ENCODE measurements at places on chromosomes 6 and 20.

DNA sequence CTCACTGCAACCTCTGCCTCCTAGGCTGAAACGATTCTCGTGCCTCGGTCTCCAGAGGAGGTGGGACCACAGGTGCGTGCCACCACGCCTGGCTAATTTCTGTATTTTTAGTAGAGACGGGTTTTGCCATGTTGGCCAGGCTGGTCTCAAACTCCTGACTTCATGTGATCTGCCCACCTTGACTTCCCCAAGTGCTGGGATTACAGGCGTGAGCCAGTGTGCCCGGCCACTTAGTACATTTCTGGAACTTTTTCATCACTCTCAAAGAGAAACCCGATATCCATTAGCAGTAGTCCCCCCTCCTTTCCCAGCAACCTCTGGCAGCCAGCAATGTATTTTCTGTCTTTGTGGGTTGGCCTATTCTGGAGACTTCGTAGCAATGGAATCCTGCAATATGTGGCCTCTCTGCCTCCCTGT lies 109.8 kb downstream of the JARID2 start:
- DNase-seq, result no peak

DNA sequence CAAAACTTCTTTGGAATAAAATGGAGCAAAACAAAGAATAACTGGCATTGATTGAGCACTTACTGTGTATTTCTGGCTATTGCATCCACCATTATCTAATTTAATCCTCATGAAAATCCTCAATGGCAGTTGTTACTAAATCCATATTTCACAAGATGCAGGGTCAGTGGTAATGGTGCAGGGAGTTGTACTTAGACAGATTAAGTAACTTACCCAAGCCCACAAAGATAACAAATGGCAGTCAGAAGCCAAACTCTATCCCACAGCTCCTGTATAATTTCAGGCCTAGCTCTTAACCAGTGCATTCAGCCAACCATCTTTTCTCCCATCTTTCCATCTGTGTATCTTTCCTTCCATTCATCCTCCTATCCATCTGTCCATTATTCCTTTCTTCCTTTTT lies 29.3 kb upstream of the SSTR4 start:
- no peak for DNase-seq

DNA sequence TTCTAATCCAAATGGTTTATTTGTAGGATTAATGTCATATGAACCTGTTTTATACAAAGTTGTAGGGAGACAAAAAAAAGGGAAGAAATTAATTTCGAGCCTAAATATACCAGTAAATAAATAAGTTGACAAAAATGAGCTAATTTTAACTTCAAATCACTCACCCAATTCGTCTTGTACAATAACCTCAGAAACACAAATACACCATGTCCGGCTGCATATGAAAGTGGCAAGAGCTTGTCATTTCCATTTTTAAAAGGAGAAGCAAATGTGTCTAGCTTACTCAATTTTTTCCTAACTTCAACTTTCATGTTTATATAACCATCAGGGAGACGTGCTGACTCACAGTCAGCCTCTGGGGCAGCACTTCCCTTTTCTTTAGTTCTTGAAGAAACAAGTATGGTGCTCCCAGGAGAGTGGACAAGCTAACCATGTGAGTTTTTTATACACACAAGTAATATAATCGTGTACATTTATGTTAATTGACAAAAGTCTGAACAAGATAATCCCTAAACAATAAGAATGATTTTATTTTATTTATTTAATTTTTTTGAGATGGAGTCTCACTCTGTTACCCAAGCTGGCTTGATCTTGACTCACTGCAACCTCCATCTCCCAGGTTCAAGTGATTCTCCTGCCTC lies 55.5 kb upstream of the SGK1 start:
- peak; percentile 36 for DNase-seq

GRCh38 chr6:168507730-168508129 lies 66.7 kb downstream of the SMOC2 start:
- no peak for DNase-seq

DNA sequence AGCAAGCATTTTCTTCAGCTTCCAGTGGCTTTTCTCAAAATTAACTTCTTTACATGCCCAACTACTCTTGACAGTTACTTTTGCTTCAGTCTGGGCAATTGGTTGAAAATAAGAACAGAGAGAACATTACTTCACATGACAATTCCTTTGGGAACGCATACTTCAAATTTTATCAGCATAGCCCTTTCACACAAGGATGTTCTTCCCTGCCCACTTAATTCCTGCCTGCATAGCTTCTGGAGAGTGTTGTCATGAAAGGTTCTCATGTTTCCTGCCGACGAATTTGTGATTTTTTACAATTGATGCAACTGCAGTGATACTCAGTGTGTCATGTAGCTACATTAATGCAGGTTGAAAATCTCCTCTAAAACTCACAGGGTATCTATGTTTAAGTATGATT lies 22.0 kb upstream of the SNRNP48 start:
- no peak for DNase-seq

DNA sequence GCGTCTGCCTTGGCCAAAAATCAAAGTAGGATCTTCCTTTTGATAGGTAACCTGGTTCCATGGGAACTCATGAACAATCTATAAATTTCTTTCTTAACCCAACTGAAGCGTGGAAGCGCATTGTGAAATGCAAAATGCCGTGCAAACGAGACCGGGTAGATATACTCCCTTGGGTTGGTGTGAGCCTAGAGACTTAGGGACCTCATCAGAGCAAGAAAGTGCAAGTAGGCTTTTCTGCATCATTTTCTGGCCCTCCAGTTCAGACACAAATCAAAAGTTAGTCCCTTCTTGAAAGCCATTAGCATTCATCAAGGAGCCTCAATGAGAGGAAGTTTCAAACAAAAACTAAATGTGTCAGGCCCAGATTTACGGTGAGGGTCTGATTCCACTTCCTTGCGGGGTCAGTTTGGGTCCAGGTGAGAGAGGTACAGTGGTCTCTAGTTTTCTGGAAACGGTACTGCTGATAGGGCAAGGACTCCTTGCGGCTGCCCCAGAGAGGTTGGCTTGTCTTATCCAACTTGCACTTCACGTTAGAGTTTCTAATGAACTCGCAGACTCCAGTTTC lies 5.3 kb upstream of the ZNF184 start:
- DNase-seq, result peak; percentile 6

- DNase-seq, result no peak
Observed at GRCh38 chr20:1685304-1686052, 27.9 kb upstream of the SIRPG start.

- DNase-seq, result no peak
Observed at GRCh38 chr20:51650685-51651134, 108.2 kb upstream of the NFATC2 start.

- DNase-seq, result no peak
Observed at GRCh38 chr6:110652520-110652919, 162.7 kb downstream of the CDK19 start.

DNA sequence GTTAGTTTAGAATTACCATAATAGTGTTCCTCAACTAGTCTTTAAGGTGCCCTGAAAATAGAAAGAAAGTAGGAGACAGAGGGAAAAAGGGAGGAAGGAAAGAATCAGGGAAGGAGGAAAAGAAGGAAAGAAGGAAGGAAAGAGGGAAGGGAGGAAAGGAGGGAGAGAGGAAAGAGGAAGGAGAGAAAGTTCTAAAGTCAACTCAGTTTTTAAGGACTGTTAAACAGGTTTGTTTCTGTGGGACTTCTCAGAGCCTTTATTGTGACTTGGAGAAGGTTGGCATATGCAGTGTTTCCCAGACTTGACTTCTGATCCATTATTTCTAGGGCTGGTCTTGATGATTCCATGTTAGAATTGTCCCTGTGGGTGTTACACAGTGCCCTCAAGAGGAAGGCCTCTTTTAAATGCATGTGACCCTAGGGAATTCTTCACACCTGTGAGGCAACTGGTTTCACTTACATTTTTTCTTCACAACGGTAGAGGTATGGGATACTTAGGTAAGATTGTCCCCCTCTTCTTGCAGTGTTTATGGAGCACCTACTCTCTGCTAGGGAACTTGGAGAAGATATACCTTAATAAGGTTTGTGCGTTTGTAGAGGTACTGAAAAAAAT lies 132.7 kb upstream of the GMDS start:
- no peak for DNase-seq

- DNase-seq, result no peak
Observed at GRCh38 chr6:68238097-68238601, 396.9 kb upstream of the ADGRB3 start.

DNA sequence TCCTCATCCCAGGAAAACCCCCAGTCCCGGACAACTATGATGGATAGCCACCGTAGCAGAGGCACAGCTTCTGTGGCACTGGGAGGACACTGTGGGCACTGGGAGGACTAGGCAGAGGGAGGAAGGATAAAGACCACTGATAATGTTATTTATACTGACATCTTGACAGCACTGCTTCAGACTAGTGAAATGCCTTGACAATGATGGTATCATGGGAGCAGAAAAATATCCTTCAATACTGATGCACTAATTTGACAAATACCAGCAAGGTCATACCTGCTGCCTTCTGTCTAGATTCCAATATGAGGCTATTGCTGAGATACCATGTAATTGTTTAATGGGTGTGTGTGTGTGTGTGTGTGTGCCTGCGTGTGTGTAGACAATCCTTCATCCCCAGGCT lies 148.6 kb downstream of the PHACTR1 start:
- no peak for DNase-seq

- DNase-seq, result no peak
Observed at GRCh38 chr6:31830886-31831335, 3.4 kb downstream of the HSPA1B start.

DNA sequence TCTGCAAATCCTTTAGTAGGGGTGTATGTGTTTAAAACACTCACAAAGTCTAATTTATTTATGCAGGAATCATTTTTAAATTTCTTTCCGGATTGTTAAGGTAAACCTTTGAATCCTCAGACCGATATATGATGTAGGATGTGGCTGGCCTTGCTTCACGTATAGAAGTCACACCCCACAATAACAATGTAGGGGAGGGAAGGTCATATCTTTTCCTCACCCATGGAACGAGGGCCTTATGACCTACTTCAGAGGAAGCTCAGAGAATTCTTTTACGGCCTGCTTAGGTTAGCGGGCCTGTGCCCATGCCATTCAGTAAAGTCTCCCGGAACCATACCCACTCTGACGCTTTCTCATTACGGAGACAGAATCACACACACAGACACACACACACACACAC lies 102.9 kb downstream of the MAP3K7 start:
- no peak for DNase-seq

- no peak for DNase-seq
Observed at GRCh38 chr6:156587071-156587470, 190.1 kb upstream of the ARID1B start.

- DNase-seq, result no peak
Observed at GRCh38 chr6:127404594-127405178, 54.5 kb downstream of the KIAA0408 start.

DNA sequence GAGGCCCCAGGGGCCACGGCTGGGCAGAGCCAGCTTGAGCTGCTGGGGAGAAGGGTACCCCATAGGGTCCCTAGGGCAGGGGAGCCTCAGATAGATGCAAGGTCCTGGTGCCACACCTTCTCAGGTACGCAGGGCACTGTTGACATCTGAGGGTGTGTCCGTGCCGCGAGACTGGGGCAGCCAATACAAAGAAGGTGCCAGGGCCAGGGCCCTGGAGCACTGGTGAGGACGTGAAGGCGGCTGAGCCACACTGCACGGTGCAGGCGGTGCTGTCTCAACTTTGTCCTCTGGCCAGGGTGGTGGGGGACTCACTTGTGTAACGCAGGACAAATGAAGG lies 649 bp upstream of the LRRC73 start:
- DNase-seq, result no peak

GRCh38 chr6:72620871-72621290 lies 983 bp upstream of the KCNQ5 start:
- no peak for DNase-seq

GRCh38 chr6:157561929-157562810 lies 181.2 kb downstream of the ZDHHC14 start:
- DNase-seq, result no peak

DNA sequence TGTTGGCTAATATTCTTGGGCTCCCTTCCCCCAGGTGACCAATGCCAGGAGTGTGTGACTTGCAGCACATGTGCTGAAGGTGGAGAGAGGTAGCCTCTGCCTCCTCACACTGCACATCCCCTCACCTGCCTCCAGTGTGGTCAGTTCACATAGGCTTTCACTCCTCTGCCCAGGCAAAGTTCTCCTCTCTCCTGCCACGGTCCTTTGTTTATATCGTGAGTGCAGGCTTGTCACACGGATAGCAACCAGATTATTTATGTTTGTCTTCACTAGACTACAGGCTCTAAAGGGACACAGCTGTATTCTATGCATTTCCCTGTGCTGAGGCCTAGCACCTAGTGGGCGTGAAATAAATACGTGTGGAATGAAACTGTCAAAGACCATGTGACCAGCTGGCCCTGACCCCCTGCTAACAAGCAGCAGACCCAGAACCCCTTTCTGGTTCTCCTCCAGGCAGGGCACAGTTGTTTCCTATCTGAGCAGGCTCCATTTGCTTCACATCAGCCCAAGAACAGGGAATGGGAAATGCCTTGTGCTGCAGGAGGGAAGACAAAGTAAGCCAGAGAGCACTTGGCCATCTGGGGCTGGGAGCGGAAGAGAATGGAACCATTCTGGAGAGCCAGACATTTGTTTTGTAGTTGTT lies 42.3 kb downstream of the UNC5CL start:
- no peak for DNase-seq

DNA sequence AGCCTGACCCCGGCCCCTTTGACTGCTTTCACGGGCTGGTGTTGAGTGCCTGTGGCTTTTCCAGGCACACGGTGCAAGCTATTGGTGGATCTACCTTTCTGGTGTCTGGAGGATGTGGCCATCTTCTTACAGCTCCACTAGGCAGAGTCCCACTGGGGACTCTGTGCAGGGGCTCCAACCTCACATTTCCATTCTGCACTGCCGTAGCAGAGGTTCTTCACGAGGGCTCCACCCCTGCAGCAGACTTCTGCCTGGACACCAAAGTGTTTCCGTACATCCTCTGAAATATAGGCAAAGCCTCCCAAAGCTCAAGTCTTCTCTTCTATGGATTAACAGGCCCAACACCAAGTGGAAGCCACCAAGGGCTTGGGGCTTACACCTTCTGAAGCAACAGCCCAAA lies 691.5 kb upstream of the POU3F2 start:
- DNase-seq, result no peak

GRCh38 chr6:30895343-30895742 lies 11.0 kb downstream of the DDR1 start:
- no peak for DNase-seq

- no peak for DNase-seq
Observed at GRCh38 chr6:160457823-160458222, 109.6 kb downstream of the SLC22A3 start.

DNA sequence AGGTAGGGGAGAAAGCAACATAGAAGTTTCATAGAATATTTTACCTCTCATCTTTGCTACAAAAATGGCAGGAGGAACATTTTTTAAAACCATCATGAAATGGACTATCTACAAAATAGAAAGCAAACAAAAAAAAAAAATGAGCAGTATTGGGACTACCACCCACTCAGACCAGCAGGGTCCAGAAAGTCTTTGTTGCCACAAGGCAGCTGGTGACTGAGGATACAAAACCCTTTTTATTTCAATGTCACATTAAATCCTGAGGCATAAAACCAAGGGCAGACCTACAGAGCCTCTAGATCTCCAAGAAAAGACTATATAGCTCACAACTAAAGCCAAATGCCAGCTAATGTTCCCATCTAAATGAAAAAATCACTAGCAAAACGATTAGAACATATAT lies 282.2 kb downstream of the PTPRK start:
- DNase-seq, result no peak

GRCh38 chr6:38067263-38067980 lies 247.9 kb downstream of the ZFAND3 start:
- DNase-seq, result no peak
